ENCODE measurements at places on chromosomes 1 and 21.

- peak; percentile 55 for DNase-seq
Measured at GRCh38 chr1:89710498-89711139, 77.7 kb downstream of the LRRC8C start.

DNA sequence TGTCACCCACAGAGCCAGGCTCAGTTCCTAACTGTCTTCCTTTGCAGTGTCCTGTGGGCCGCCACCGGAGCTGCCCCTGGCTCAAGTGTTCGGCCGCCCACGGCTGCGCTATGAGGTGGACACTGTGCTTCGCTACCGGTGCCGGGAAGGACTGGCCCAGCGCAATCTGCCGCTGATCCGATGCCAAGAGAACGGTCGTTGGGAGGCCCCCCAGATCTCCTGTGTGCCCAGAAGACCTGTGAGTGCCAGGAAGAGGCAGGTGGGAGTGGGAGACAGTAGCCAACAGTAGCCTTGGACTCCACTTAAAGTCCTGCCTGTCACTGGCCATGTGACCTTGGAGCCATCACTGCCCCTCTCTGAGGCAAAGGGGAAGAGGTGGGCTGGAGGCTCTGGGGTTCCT is 16.6 kb downstream of the BCAN start:
- DNase-seq, result no peak

GRCh38 chr1:24908591-24909259 is 21.4 kb downstream of the RUNX3 start:
- DNase-seq, result no peak

GRCh38 chr1:63984930-63985290 is 211.1 kb downstream of the ROR1 start:
- no peak for DNase-seq

DNA sequence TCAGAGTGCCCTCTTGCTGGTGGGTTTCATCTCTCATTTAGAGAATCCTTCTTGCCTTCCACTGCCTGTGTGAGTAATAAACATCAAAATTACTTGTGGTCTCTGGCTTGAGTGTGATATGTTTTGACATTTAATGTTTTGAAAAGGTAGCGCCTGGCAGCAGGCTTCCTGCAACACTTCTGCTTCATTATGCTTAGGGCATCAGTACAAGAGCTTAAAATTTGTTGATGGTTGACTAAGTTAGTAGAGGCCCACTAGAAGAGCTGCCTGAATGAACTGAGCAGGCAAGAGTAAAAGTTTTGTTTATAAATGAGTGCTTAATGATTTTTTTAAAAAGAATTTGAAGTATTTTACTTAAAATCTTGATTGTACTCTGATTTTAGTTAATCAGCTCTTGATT is 6.4 kb upstream of the RPE65 start:
- DNase-seq, result no peak

DNA sequence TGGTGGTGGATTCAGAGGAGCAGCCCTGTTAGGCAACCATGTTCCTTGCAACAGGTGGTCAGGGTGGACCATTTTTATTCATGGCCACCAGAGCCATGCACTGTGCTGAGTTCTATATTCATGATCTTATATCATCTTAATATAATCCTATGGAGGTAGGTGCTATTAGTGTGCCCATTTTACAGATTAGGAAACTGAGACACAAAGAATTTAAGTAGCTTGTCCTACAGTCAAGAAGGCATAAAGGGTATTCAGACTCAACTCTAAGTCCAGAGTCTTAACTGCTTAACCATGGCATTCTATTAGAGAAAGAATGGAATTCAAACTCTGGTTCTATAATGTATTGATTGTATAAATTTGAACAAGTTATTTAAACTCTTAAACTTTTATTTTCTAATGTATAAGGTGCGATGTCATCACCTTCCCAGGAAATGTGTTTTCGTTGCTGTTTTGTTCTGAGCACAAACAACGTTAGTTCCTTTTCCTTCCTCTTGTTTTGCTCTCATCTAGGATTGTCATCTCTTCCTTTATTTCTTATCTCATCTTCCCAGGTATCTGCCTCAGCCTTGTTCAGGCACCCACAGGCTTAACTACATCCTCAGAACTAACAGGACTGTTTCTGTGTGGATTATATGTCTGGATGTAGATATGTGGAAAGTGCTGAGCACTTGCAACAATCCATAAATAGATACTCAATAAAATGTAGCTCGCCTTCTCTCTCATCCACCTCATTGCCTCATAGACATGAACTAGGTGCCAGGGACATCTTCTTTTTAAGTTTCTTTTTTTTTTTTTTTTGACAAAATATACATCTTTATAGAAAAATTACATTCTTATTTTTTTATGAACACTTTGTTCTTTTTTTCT is 207.1 kb downstream of the NFIA start:
- DNase-seq, result peak; percentile 22

DNA sequence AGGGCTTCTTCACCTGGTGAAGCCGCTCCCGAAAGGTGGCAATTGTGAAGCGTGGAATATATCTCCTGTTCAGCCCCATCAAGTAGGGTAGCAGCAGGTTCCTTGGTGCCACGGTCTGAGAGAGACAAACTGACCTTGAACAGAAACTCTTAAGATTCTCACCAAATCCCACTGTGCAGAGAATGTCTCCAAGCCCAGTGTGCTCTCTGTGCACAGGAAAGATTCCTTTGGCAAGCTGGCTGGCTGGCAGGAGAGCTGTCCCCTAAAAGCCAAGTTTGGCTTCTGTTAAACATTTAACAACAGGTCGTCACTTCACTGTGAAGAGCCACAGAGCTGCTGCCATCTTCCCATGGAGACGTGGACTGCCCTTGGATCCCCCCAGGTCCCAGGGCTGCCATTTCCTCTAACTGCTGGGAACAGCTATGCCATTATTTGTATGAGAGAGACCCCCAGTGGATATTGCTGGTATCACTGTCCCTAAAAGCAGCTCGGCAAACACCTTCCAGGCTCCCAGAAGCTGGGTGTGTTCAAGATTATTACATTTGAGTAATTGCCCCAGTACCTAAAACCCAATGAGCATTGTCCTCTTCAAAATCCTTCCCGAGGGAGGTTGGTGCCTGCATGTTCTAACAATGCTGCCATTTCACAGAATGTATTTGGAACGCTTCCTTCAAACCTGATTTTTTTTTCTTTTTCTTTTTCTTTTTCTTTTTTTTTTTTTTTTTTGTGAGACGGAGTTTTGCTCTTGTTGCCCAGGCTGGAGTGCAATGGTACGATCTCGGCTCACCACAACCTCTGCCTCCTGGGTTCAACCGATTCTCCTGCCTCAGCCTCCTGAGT is 71.8 kb downstream of the CD58 start:
- DNase-seq, result peak; percentile 87

- no peak for DNase-seq
Measured at GRCh38 chr1:178564086-178564782, 51.3 kb downstream of the TEX35 start.

DNA sequence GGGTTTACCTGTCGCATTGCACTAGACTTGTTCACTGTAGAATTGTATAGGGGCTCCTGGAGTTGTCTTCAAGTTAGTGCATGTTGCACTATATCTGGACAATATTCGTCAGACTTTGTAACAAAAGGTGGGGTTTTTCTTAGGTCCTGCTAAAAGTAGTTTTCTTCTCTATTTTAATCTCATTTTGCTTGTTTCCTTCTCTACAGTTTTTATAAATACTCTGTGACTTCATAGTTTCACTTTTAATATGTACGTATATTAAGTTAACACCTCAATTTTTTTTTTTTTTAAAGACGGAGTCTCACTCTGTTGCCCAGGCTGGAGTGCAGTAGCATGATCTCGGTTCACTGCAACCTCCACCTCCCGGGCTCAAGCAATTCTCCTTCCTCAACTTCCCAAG is 26.5 kb upstream of the MRPS6 start:
- no peak for DNase-seq

GRCh38 chr1:217494767-217495166 is 136.1 kb downstream of the GPATCH2 start:
- no peak for DNase-seq

- DNase-seq, result no peak
Measured at GRCh38 chr1:198496216-198497143, 44.0 kb downstream of the ATP6V1G3 start.

DNA sequence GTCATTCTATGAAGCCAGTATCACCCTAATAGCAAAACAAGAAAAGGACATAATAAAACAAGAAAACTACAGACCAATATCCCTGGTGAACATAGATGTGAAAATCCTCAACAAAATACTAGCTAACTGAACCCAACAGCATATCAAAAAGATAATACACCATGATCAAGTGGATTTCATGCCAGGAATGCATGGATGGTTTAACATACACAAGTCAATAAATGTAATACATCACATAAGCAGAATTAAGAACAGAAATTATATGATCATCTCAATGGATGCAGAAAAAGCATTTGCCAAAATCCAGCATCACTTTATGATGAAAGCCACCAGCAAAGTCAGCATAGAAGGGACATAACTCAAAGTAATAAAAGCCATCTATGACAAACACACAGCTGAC is 6.5 kb upstream of the PM20D1 start:
- DNase-seq, result no peak

GRCh38 chr1:67429528-67430357 is 459 bp downstream of the SERBP1 start:
- peak; percentile 47 for DNase-seq

DNA sequence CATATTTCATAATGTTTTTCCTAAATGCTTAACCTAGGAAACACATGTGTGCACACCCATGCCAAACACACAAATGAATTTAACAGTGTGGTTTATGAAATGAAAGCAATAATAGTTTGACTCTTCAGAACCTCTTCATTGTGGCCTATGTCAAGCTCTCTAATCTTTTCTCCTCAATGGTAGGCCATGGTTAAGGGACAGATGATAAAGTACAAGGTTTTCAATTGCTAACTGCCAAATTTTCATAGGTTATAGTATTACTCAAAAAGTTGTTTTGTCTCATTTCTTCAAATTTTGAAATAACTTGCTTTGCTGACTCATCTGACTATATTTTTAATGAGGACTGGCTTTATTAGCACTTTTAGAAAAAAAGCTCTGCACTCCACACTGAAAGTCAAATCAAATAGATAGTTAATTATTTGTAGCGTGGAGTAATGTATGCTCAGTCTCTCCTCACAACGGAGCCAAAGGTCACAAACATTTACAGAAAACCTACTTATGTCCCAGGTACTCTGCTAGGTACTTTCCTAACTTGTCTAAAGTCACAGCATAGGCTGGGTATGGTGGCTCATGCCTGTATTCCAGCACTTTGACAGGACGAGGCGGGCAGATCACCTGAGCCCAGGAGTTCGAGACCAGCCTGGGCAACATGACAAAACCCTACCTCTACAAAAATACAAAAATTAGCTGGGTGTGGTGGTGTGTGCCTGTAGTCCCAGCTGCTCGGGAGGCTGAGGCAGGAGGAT is 3.0 kb upstream of the ADCY10 start:
- DNase-seq, result no peak

- no peak for DNase-seq
Measured at GRCh38 chr21:43645976-43646375, 13.3 kb downstream of the HSF2BP start.

- DNase-seq, result no peak
Measured at GRCh38 chr1:225921734-225922709, 2.0 kb downstream of the PYCR2 start.

DNA sequence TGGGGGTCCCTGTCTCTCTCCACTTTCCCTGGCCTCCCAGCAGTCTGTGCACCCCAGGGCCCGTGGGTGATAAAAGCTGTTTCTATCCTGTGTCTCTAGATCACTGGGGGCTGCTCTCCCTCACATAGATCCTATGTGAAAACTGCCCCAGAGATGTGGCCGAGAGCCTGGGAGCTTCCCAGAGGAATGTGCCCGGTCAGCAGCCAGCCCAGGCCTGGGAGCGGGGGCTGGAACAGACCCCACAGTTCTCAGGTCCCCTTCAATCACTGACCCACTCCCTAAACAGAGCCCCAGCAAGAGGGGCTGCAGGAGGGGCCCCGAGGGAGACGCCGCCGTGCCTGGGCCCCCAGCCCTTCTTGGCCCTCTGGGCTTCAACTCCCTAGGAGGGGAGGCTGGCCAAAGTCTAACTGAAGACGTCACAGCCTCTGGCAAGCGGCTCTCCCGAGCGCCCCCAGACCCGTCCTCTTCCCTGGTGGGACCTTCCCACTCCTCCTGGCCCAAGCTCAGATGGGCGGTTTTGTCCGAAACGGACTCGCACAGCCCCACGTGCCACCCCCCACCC is 403 bp downstream of the MXRA8 start:
- DNase-seq, result no peak

DNA sequence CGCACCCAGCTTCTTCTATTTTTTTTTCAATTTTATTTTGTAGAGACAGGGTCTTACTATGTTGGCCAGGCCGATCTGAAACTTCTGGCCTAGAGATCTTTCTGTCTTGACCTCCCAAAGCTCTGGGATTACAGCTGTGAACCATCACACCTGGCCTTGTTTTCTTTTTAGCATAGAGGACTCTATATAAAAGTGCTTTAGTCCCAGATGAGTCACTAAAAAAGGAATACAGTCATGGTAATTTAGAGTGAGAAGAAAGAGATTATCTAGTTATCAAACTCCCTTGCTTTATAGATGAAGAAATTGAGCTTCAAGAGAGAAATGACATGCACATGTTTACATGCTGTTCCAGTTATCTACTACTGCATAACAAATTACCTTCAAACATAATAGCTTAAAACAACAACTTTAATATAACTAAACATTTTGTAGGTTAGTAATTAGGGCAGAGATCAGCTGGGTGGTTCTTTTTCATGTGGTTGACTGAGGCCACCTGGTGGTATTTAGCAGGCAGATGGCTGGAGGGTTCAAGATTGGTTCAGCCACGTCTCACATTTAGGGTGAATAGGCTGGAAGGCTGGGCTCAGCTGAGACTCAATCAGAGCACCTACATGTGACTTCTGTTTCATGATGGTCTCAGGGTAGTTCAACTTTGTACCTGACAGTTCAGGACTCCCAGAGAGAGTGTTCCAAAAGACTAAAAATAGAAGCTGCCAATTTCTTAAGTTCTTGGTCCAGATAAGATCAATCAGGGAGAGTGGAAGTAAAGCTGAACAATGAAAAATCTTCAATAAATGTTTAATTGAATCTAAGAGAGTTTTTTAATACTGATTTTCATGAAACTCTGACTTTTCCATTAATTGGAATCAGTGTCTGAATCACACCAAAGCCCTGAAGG is 16.9 kb upstream of the MTF2 start:
- peak; percentile 44 for DNase-seq

- no peak for DNase-seq
Measured at GRCh38 chr1:172827841-172828240, 168.9 kb downstream of the FASLG start.

DNA sequence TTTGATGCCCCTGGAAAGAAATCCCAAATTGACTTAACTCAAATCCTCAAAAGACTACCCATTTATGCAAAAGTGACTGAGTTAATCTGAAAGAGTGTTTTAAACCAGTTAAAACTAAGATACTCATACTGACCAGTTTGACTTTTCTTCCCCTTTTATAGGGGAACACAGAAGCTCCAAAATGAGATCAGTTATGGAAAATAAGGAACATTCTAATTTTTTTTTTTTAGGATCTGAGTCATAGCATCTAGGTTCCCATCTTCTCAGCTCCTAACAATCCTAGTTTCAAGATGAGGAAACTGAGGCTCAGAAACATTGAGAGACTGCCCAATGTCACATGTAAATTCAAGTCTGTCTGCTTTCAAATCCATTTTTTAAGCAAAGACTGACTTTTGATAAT is 231.1 kb upstream of the RUNX1 start:
- DNase-seq, result no peak
